Activated CD4-positive, alpha-beta T cell treated with anti-CD3 and anti-CD28 coated beads, Interleukin-2, amount 10 ng/mL, durations not matched to agents 24 days and 14 days (primary cell): ENCODE measurements at places on chromosomes 5 and 9. TPM values are rescaled to one million over a fixed set of nuclear protein-coding genes. Genes with fewer than 3 reads are reported as not detected.

DNA sequence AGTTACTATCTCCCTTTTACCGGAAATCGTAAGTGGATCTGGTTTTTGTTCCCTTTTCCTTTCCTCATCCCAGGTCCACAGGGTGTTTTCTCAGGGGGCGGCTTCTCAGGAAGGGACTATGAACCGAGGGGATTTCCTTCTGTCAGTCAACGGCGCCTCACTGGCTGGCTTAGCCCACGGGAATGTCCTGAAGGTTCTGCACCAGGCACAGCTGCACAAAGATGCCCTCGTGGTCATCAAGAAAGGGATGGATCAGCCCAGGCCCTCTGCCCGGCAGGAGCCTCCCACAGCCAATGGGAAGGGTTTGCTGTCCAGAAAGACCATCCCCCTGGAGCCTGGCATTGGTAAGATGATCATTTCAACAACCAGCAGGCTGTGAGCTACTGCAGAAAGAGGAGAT, 75.8 kb downstream of the GOLPH3 start:
- peaks cover 2% of the 10 kb centered on the region for H3K4me1 ChIP-seq
- peaks cover 25% of the 10 kb centered on the region for H3K36me3 ChIP-seq
- H3K4me3 ChIP-seq, result no peak overlapping the region

- no peaks in the 10 kb centered on the region for H3K4me1 ChIP-seq
- no peaks in the 10 kb centered on the region for H3K27me3 ChIP-seq
- no peak overlapping the region for H3K27ac ChIP-seq
- no peak overlapping the region for H3K4me3 ChIP-seq
- DNase-seq, result no peak
Observed at GRCh38 chr9:101691657-101692056, 46.8 kb downstream of the GRIN3A start.

GRCh38 chr5:69048230-69048629, 45.6 kb upstream of the SLC30A5 start:
- H3K4me1 ChIP-seq, result peaks cover 10% of the 10 kb centered on the region
- H3K27me3 ChIP-seq, result no peaks in the 10 kb centered on the region
- H3K4me3 ChIP-seq, result no peak overlapping the region
- DNase-seq, result no peak
- peaks cover 2% of the 10 kb centered on the region for H3K36me3 ChIP-seq

- H3K36me3 ChIP-seq, result no peaks in the 10 kb centered on the region
- peaks cover 2% of the 10 kb centered on the region for H3K27me3 ChIP-seq
- DNase-seq, result no peak
- H3K4me3 ChIP-seq, result no peak overlapping the region
Observed at GRCh38 chr5:136043551-136043950, 14.8 kb downstream of the TGFBI start.

DNA sequence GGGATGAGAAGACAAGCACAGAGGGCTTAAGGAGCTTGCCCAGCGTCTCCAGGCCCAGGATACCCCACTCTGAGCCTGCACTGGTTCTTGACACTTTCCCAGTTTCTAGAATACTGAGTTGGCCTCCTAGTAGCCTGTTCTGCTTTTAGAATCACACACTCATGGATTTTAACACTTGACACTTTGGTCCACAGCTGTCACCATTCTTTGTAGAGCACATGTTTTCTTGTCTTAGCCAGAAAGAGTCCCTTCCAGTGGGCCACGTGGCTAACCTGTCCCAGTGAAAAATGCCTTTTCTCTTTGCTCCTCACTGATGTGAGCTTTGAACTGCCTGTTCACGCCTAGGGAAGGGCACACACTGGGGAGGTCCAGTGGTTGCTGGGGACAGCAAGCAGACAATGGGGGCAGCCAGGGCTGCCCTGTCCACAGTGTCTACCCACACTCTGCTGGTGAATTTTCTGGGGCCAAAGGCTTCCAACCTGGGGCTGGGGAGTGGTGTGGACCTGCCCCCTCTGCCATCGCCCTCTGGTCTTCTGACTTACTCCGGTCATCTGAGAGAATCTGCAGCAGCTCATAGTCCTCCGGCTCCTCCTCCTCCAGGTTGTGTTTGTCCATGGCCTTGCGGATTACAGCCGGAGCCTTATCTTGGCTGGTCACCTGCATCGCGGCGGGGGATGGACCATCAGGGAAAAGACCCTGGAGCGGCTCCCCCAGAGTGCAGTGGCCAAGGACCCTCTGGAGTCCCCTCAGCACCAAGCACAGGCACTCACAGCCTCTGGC, 21.1 kb downstream of the RALGDS start:
- H3K27ac ChIP-seq, result no peak overlapping the region
- no peaks in the 10 kb centered on the region for H3K27me3 ChIP-seq
- no peaks in the 10 kb centered on the region for H3K4me1 ChIP-seq
- peaks cover 73% of the 10 kb centered on the region for H3K36me3 ChIP-seq

- H3K36me3 ChIP-seq, result no peaks in the 10 kb centered on the region
- no peak for DNase-seq
- peaks cover 19% of the 10 kb centered on the region for H3K27me3 ChIP-seq
- no peak overlapping the region for H3K4me3 ChIP-seq
- no peak overlapping the region for H3K27ac ChIP-seq
- H3K4me1 ChIP-seq, result no peaks in the 10 kb centered on the region
Observed at GRCh38 chr5:61621202-61621650, 289.2 kb downstream of the ZSWIM6 start.

- no peaks in the 10 kb centered on the region for H3K27me3 ChIP-seq
- H3K4me3 ChIP-seq, result no peak overlapping the region
- no peak for DNase-seq
- H3K27ac ChIP-seq, result no peak overlapping the region
Observed at GRCh38 chr5:13034061-13034460, 910.4 kb downstream of the DNAH5 start.

DNA sequence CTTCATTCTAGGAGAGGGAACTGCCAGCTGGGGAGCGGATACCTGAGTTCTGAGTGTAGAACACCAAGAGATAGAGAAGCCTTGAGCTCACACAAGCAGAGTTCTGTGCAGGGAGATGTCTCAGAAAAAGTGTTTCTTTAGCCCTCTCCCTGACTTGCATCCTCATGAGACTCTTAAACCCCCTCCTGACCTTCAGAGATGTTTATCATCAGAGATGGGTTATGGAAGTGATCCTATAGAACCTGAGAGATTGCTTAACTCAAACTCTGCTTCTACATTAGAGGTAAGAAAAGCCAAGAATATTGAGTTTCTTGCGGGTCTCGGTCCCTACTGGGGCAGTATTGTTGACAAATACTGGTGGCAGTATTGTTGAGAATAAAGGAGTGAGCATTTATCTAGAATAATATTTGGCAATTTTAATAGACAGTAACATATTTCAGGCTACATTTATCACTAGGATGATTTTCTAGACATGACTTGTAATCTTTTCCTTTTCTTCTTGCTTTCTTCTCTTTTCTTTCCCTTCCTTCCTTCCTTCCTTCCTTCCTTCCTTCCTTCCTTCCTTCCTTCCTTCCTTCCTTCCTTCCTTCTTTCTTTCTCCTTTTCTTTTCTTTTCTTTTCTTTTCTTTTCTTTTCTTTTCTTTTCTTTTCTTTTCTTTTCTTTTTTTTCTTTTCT, at the start of gene IZUMO3:
Gene IZUMO3, minus strand, starts transcription at position 51 of the 676 bp plus-strand sequence. CDS start 248 bp downstream, outside the sequence.
- no peaks in the 10 kb centered on the region for H3K36me3 ChIP-seq
- H3K4me3 ChIP-seq, result no peak within 1 kb of the TSS
- no peaks in the 10 kb centered on the region for H3K4me1 ChIP-seq
- H3K27me3 ChIP-seq, result no peaks in the 10 kb centered on the region
- no peak for DNase-seq

GRCh38 chr5:172820046-172820767, 13.8 kb upstream of the ERGIC1 start:
- peaks cover 5% of the 10 kb centered on the region for H3K27me3 ChIP-seq
- H3K4me3 ChIP-seq, result no peak overlapping the region
- DNase-seq, result no peak
- H3K4me1 ChIP-seq, result peaks cover 6% of the 10 kb centered on the region
- no peaks in the 10 kb centered on the region for H3K36me3 ChIP-seq

DNA sequence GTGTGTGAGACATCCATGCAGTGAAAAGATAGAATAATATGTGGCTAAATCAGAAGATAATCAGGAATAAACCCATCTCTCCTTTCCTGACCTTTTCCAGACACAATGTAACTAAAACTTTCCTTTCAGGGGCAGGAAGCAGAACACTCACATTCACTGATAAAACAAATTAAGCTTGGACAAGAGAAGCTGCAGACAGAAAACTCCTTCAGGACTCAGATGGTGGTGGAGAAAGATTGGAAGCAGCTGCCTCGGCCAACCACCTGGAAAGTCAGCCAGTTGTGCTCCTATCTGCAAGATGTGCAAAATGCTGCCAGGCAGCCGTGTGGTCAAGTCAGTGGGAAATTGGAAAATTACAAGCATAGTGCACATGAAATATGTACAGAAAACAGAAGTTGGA, 26.9 kb downstream of the RASEF start:
- no peak for DNase-seq
- H3K27me3 ChIP-seq, result no peaks in the 10 kb centered on the region
- no peaks in the 10 kb centered on the region for H3K4me1 ChIP-seq
- no peak overlapping the region for H3K4me3 ChIP-seq
- H3K36me3 ChIP-seq, result no peaks in the 10 kb centered on the region

GRCh38 chr5:1112596-1113331, 901 bp upstream of the SLC12A7 start:
- peaks cover 2% of the 10 kb centered on the region for H3K36me3 ChIP-seq
- H3K4me3 ChIP-seq, result peak overlapping the region; percentile 68
- peaks cover 20% of the 10 kb centered on the region for H3K4me1 ChIP-seq
- no peak overlapping the region for H3K27ac ChIP-seq
- H3K27me3 ChIP-seq, result peaks cover 2% of the 10 kb centered on the region
- no peak for DNase-seq

DNA sequence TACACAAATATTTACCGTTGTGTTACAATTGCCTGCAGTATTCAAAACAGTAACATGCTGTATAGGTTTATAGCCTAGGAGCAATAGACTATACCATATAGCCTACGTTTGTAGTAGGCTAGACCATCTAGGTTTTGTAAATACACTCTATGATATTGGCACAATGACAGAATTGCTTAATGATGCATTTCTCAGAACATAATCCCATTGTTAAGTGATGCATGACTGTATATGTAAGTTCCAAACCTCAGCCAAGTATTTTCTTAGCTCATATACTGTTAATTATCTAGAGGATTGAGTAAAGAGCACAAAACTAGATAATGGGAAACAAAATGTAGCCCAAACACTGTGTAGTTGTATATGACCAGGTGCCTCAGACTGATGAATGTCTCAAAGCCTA, 220.1 kb downstream of the ANXA1 start:
- no peak overlapping the region for H3K4me3 ChIP-seq
- no peaks in the 10 kb centered on the region for H3K36me3 ChIP-seq
- H3K27me3 ChIP-seq, result no peaks in the 10 kb centered on the region
- DNase-seq, result no peak
- H3K4me1 ChIP-seq, result no peaks in the 10 kb centered on the region

DNA sequence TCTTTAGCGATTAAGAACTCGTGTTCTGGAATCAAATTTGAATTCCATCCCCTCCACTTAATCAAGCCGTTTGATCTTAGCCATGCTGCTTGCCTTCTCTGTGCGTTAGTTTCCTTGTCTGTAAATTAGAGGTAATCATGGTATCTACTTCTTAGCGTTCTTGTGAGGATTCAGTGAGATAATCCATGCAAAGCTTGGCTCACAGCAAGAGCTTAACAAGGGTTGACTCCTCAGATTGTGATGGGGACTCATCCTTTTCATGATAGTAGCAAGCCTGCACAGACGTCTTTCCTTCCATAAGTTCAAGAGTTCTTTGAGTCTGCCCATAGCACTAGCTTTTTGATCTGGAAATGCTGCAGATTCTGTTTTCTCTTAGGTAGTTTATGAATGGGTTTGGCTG, 72.8 kb downstream of the TRIO start:
- H3K27ac ChIP-seq, result no peak overlapping the region
- no peak for DNase-seq
- peaks cover 15% of the 10 kb centered on the region for H3K27me3 ChIP-seq
- H3K36me3 ChIP-seq, result no peaks in the 10 kb centered on the region
- peaks cover 9% of the 10 kb centered on the region for H3K4me1 ChIP-seq
- H3K4me3 ChIP-seq, result no peak overlapping the region

- no peak overlapping the region for H3K4me3 ChIP-seq
- H3K36me3 ChIP-seq, result no peaks in the 10 kb centered on the region
Observed at GRCh38 chr9:86753836-86754235, 193.5 kb downstream of the GAS1 start.

DNA sequence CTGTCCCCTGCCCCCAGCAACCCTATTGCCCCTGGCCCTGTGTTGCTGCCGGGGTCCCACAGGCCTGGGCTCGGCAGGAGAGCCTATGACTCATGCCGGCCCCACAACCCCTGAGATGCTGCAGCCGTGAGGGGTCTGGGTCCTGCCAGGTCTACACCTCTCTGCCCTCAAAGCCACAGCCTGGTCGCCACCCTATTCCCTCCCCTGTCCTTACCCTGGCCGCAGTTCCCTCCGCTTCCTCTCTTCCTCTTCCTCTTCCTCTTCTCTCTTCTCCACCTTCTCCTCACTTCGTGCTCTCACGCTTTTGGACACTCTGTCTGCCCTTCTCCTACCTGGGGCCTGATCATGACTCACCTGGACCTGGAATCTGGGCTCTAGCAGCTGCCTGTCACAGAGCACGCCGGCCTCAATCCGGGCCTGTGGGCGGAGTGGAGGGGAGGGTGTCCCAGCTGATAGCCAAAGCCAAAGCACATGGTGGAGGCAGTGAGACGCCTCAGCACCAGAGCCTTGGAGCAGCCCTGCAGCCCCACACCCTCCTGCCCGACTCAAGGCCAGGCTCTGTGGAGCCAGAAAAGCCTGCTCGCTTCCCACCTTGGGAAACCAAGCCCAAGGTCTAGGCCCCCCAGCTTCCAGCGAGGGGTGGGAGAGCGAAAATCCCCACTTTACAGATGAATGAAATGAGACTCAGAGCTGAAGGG, 26.8 kb upstream of the CSF1R start:
- no peaks in the 10 kb centered on the region for H3K36me3 ChIP-seq
- DNase-seq, result no peak

DNA sequence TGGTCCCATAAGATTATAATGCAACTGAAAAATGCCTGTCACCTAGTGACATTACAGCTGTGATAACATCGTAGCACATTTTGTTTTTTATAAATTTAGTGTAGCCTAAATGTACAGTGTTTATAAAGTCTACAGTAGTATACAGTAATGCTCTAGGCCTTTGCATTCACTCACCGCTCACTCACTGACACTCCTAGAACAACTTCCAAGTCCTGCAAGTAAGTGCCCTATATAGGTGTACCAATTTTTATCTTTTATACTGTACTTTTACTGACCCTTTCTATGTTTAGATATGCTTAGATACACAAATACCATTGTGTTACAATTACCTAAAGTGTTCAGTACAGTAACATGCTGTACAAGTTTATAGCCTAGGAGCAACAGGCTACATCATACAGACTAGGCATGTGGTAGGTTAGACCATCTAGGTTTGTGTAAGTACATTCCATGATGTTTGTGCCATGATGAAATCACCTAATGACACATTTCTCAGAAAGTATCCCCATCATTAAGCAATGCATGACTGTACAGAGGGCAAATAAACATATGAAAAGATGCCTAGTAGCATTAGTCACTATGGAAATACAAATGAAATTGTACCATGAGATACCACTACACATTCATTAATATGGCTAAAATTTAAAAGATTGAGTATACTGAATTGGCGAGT, 127.6 kb downstream of the TRPM6 start:
- H3K27ac ChIP-seq, result no peak overlapping the region
- no peaks in the 10 kb centered on the region for H3K4me1 ChIP-seq
- H3K27me3 ChIP-seq, result peaks cover 3% of the 10 kb centered on the region
- H3K4me3 ChIP-seq, result no peak overlapping the region
- no peaks in the 10 kb centered on the region for H3K36me3 ChIP-seq
- DNase-seq, result no peak

The FBXL7 gene
- not detected in 2 replicates for total RNA-seq

The CCL27 gene
- total RNA-seq, result 0.52 and 0.70 TPM in 2 replicates

The SEMA5A gene
- total RNA-seq, result not detected in 2 replicates

The SGCD gene
- total RNA-seq, result not detected in 2 replicates

The SLC45A2 gene
- total RNA-seq, result not detected in 2 replicates

The ADAMTS2 gene
- total RNA-seq, result not detected in 2 replicates

The THBS4 gene
- total RNA-seq, result 1.3 and 2.1 TPM in 2 replicates

The GRIN1 gene
- total RNA-seq, result 0.07 TPM in 1 of 2 replicates, not detected in the other

The STK32A gene
- total RNA-seq, result not detected in 2 replicates

The FBP1 gene
- not detected in 2 replicates for total RNA-seq

The PCDHGA11 gene
- 0.23 and 0.31 TPM in 2 replicates for total RNA-seq

The ZNF879 gene
- 2.7 and 3.8 TPM in 2 replicates for total RNA-seq

The PTGR1 gene
- 1.7 and 2.0 TPM in 2 replicates for total RNA-seq
